ENCODE measurements at places on chromosomes 1 and 21.

GRCh38 chr1:29235955-29236711 lies at the start of gene PTPRU:
Gene PTPRU, plus strand, starts transcription at chr1:29236522. Its CDS starts 123 bp downstream, at chr1:29236645.
- no peak for DNase-seq

DNA sequence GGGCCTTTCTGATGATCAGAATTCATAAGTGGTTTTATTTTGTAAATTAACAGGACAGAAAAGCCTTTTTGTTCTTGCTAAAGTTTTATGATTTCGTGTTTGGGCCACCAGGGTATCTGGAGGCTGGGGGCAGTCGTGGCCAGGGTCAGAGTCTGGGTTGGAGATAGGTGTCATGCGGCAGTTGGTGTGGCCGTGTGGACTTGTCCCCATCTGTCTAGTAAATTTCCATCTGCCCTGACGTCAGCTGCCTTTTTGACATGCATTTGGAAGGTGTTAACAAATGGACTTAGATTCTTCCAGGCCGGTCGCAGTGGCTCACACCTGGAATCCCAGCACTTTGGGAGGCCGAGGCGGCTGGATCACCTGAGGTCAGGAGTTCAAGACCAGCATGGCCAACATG lies 56.8 kb downstream of the SKI start:
- no peak for DNase-seq

DNA sequence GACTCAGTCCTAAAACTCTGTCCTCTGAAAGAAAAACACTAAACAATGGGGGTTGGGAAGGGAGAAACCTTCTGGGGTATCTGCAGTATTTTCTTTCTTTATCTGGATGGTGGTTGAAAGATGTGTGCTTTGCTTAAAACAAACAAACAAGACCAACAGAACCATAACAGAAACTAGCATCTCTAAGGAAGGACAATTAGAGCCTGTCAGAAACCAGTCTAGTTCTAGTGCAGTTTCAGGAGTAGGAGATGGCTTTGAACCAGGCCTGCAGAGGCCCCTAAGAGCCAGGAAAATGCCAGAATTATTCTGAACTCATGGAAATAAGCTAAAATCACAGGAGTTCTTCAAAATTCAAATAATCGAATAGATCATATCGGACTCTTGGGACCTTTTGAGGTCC lies 18.5 kb downstream of the ILDR2 start:
- no peak for DNase-seq

- no peak for DNase-seq
These were observed 216.0 kb downstream of the SMYD3 start for GRCh38 chr1:246291127-246291526.

DNA sequence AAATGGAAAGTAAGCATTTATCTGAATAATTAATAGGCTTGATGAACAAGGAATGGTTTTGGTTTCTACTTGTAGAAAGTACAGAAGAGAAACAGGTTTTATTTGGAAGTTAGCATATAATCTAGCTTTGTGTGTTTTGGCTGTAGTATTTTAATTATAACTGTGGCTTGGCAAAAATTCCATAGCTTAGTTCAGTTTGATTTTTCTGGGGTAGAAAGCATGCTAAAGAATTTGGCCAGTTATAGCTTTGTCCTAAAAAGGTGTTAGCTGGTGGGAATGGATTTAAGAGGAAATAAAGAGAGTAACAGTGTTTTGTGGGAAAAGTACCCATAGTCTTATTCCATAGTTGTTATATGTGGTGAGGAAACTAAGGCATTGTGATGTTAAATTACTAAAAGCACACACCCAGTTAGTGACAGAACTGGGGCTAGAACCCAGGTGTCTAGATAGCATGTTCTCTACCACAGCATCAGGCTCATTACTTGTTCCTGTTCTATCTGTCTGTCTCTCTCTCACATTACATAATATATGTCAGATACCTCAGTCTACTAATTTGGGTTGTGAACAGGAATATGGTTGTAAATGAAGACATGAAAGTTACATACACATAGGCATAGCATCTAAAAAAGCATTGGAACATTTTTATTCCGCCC lies 55.0 kb downstream of the MPZL1 start:
- DNase-seq: no peak

- no peak for DNase-seq
These were observed 208.3 kb upstream of the NCAM2 start for GRCh38 chr21:20789729-20790500.

GRCh38 chr1:116078699-116079223 lies 32.4 kb upstream of the MAB21L3 start:
- DNase-seq: no peak

GRCh38 chr1:62198781-62199125 lies 4.1 kb downstream of the L1TD1 start:
- DNase-seq: no peak

DNA sequence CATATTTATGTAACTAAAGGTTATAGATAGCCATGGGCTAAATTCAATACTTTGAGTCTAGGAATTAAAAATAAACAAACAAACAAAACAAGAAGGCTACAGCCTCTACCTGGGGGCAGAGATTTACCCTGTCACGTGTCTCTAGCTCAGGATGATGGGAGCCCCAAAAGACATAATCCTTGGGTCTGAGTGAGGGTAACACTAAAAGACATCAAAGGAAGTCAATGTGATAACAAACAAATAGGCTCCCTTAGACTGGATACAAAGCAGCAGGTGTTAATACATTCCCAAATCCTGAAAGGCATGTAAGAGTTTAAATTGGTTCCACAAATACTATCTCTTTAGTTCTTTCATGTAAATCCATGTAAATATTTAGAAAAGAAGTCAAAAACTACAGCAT lies 10.7 kb downstream of the MYSM1 start:
- no peak for DNase-seq
